SW480 (cell line): ENCODE measurements at places on chromosomes 4 and X.

DNA sequence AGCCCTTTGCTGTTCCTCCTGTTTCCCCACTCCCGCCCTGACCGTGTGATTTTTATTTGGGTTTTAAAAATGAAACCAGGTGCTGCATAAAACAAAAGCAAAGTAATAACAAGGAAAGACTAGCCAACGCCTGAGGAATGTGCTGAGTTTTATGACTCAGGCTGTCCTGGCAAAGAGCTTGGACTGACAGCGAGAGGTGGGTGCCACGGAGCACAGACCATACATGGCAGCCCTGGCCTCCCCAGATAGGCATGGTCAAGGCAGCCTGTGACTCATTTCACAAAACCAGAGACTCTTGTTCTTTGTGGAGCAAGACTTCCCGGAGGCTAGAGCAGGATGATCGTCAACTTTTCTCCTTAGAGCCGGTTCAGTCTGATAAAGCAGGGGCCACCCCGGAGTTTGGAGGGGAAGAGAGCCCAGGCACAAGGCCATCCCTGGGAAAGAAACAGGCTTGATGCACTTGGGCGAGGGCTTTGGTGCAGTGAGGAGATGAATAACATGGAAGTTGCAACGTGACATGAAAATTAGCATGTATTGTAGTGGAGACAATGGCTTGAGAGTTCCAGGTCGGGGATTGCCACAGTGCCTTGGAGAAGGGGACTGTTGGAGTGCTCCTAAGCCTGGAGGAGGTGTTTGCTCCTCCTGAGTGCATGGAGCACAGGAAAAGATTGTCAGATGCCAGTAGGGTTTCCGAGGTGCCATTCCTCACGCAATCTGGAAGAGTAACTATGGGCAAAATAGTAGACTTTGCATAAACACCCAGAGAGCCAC is 54.8 kb downstream of the C4orf51 start:
- DNase-seq, result peak; percentile 44

- peak; percentile 61 for DNase-seq
Measured at GRCh38 chrX:71095981-71096759, 519 bp downstream of the FOXO4 start.

DNA sequence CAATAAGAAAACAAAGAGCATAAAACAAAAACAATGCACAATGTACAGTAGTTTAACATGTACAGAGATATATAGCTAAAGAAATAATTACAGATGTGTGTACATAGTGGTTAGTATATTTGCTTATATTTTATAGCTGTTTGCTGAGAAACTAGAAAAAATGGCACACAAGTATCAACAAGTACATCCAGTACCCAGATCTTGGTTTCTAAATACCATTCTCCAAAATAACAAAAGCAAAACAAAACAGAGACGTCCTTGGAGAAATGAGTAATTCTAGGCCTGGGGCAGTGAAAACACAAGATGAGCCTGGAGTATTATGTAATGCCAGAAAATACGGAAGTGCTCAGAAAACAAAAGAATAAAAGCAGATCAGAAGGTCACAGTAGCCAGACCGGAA is 189.6 kb downstream of the TMEM47 start:
- DNase-seq, result no peak

- DNase-seq, result peak; percentile 94
Measured at GRCh38 chrX:9829308-9830267, 43.4 kb downstream of the SHROOM2 start.

GRCh38 chrX:65463550-65463949 is 71.0 kb downstream of the LAS1L start:
- no peak for DNase-seq

GRCh38 chrX:115687595-115687994 is 126.6 kb downstream of the PLS3 start:
- no peak for DNase-seq

DNA sequence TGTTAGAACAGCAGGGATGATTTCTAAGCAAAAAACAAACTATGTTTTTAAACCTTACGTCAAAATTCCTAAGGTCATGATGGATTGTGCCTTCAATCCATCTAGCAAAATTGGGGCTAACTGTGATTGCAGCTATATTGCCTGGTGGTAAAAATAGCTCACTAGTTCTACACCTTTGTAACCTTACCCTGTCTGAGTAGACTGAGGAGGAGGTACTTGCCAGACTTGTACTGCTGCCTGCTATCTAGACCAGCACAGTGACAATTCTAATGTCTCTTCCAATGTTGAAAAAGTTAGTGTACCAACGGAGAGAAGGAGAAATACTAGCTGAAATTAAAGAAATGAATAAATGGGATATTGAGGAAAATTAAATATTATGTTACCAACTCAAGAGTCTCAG is 30.3 kb downstream of the ATP11C start:
- no peak for DNase-seq

DNA sequence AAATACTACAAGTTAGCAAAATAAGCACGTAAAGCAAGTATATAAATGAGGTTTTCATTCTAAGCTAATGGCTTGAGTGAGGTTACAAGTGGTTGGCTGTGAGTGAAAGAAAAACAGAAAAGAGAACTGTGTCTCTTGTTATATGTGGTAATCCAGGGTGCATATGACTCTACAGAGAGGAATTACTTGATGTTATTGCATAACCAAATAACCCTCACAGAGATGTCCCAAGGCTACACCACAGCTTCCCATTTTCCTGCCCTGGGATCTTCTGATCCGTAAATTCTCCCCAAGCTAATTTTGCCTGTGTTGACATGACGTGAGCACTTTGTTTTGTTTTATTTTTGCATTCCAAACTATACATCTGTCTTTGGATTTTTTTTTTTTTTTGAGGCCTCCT is 470.0 kb upstream of the INTU start:
- DNase-seq, result no peak

DNA sequence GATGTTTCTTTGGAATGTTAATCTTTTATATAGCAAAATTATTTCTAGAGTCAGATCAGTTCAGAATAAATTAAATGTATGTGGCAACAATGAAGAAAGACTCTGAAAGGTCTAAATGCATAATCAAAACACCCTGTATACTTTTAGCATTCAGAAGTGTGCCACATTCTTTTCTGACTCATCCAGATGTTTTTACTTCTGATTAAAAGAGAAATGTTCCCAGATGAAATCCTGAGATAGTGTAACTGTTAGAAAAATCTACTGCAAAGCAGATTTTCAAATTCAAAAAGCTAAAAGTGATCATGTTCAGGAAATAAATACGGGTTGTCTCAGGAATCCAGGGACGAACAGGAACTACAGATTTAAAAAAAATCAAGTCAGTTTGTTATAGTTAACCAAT is 241.4 kb downstream of the GRIA3 start:
- no peak for DNase-seq

DNA sequence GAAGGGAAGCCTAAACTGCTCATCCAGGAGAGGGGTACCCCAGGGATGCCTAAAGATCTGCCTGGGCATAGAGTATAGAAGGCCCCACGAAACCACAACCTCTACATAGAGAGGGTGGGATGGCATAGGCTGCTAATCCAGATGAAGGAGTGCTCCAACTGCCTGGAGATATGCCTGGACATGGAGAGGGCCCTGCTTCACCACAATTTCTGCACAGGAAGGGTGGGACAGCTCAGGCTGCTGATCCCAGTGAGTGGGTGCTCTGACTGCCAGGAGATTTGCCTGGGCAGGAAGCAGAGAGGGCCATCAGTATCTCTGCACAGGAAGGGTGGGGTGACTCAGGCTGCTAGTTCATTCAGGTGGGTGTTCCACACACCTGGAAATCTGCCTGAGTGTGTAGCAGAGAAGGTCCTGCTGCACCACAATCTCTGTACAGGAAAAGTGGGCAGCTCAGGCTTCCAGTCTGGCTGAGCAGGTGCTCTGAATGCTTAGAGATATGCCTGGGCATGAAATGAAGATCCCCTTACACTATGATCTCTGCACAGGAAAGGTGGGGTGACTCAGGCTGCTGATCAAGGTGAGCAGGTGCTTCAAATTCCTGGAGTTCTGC is 61.1 kb downstream of the ZNF518B start:
- no peak for DNase-seq

- DNase-seq, result no peak
Measured at GRCh38 chr4:158906073-158906472, 137.2 kb downstream of the FNIP2 start.

DNA sequence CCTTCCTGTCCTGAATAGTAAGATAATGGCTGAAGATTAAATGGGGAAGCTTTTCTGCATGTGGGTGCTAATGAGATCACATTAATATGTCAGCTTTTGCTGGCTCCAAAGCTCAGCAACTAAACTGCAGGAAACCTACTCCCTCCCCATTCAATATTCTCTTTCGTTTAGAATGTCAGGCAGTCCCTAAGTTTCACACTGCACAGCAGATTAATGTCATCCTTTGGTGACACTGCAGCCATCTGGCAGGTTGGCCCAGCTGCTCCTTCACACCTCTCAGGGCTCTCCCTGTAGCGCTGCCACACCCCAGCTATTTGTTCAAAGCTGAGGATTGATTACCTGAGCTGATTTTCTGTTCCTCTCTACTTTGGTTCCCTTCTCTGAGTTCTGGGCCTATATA is 110.5 kb downstream of the KDR start:
- no peak for DNase-seq

DNA sequence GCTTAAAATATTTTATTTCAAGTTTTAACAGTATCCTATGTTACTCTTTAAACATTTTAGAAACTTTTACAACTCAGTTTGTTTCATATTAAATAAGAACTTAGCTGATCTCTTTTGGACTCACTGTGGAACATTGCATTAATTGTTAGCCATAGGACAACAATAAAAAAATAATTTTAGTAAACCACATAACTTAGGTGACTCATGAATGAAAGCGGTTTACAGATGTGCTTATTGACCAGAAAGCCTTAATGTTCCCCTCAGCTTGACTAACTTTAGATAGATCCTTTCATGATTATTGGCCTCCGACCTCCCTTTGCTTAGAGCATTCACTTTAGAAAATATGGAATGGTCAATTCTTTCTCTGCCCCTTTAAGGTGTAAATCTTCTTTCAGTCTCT is 783.5 kb upstream of the MAGEB2 start:
- DNase-seq, result peak; percentile 23

DNA sequence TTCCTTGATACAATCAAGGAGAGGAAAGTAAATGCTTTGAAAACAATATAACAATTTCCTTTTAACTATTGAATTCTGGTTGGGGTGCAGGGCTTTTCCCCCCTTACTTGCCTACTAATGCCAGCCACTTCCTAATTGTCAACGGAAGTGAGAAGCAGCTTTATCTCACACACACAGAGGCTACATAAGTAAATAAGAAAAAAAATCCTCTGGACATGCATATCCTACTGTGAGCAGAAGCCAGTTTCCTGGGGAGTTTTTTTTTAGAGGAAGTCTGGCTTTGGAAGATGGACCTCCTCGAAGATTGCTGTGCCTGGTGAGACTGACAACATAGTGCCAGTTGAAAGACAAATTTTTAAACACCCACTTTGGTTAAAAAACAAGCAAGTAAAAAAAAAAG is 180.6 kb downstream of the OPHN1 start:
- no peak for DNase-seq

GRCh38 chrX:53481816-53482465 is 47.8 kb upstream of the HSD17B10 start:
- peak; percentile 66 for DNase-seq

GRCh38 chr4:125956276-125956675 is 641.5 kb downstream of the FAT4 start:
- DNase-seq, result no peak

DNA sequence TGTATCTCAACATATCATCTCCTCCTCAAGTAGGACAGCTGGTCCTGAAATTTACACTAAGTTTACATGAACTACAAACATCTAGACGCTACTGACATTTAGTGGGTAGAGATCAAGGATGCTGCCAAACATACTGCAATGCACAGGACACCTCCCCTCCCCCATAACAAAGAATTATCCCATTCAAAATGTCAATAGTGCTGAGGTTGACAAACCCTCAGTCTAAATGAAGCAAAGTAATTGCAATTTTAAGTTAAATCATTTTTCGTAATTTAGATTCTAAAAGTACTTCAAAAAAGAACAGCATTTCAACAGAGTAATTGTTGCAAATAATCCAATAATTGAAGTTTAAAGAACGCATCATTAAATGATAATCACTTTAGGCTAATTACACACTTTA is 1.2 kb downstream of the PRMT9 start:
- DNase-seq, result no peak

DNA sequence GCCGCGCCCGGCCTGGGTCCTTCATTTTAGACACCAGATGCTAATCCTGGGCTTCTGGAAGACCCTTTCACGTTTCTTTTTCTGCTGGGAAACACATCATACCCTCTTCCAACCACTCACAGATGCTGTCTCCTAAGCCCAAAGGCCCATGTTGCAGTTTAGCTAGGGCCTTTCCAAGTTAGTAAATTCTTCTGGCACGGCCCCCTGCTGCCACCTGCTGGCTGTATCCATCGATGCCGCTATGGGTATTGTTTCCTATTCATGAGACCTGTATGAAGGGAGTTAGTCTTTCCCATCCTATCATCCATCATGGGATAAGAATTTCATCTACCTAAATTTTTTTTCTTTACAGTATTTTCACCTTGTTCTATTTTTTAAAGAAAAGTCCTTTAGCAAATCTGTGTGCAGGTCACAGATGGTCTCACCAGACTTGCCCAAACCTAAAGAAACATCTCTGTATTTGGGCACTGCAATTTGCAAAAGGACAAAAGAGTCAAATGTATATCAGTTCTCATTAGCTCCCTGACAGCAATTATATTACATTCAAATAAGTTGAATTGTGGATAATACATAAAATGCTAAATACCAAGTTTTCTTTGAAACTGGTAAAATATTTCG is 37.8 kb upstream of the SLC9A7 start:
- peak; percentile 63 for DNase-seq

DNA sequence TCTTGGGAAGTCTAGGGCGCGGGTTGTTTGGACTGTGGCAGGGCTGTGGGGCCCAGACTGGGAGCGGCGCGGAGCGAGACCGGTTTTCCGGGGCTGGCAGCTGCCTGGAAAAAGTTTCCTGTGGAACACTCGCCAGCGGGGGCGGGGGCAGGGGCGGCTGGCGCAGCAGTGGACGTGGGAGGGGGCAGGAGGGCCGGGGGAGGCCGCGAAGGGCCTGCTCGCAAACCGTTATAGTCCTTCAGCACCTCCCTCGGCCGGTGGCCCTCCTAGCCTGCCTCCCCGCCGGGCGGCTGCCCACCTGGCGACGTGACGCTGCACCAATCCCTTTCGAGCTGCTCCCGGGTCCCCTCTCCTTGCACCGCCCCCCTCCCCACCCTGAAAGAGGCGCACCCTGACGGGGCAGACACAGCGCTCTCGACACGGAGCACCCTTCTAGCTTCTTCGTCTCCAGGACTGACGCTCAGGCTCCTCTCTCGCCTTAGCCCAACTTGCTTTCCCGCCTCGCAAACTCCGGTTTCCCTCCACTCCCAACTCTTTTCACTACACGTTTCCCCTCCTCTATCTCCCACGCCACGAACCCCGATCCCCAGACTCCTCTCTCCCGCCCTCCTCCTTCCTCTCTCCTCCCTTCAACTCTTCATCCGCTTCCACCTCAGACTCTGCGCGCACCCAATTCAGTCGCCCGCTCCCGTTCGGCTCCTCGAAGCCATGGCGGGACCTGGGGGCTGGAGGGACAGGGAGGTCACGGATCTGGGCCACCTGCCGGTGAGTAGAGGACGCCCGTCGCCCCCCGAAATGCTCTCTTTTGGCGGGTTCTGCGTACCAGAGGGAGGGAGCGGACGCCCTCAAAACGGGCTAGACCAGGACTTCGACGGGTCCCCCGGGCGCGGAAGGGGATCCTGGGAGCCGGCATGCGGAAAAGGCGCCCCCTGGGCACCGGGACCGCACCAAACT is at the start of gene NRK:
Gene NRK (plus strand): TSS at position 402 of the 954 bp plus-strand sequence. CDS start 307 bp downstream, at position 709.
- no peak for DNase-seq
